Astrocyte (in vitro differentiated cells and primary cell): ENCODE measurements at places on chromosomes 7 and 10. TPM values are rescaled to one million over a fixed set of nuclear protein-coding genes. Genes with fewer than 3 reads are reported as not detected.

DNA sequence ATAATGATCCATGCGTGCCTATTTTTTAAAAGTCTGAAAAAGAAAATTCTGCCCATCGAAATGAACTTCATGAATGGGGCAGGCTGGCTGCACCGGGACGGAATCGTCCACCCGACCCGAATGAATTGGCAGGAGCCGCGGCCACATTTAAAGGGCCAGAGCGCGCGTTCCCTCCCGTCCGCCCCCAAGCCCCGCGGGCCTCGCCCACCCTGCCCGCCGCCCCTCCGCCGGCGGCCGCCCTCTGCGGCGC, 319 bp upstream of the GATA3 start:
- peak; percentile 32 for DNase-seq

GRCh38 chr10:12448729-12449391, 99.5 kb downstream of the CAMK1D start:
- DNase-seq = peak; percentile 97

- no peak for DNase-seq
Observed at GRCh38 chr7:29572558-29572957, 8.9 kb downstream of the PRR15 start.

GRCh38 chr10:36441557-36441956, 683.8 kb upstream of the ANKRD30A start:
- DNase-seq = peak; percentile 35

The ODAD2 gene
- total RNA-seq = 0.48 and 0.96 TPM in 2 replicates

- no peak for DNase-seq
Observed at GRCh38 chr7:10821156-10821555, 152.5 kb upstream of the PHF14 start.

DNA sequence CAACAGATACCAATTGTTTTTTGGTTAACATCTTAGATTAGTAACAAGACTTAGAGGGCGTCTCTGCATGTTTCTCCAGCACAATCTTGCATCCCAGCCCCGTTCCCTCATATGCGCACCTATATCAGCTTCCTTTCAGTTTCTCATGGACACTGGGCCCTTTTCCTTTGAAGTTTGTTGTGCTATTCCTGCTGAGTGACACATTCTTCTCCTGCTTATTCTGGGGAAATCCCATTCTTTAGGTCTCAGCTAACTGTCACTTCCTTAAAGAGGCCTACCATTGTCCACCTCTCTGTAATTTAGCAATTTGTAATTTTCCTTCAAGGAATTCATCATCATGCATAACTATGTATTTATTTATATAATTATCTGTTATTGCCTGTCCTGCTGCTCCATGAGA, 110.3 kb upstream of the STEAP1B start:
- DNase-seq = no peak

DNA sequence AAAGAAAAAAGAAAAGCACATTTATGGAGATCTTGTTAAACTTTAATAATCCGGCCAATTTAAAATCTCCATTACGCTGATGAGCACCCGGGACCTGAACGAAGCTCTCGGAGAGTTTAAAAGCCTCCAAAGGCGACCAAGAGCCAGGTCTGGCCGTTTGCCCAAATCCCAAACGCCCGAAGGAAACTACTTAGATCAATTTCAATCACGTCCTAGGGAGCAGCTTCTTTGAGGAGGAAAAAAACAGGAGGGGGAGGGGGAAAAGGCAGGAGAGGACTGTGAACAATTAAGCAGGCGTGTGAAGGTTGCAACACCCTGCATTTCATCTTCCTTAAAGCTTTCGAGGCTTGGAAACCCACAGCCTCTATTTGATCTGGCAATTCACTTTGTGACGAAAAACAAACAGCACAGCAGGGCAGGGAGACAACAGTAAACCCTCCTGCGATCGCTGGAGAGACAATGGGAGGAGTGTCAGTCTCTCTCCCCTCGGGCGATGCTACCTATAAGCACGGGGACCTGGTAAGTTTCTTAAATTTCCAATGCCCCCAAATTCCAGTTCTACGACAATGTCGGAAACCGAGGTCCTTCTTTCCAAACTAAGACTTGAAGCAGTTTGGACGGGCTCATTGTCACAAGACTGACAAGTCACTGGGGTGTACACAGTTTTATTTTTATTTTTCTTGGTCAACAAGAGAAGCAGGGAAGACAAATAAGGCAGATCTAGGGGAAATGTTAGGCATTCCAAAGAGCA, 1.2 kb downstream of the KLF6 start:
- peak; percentile 59 for DNase-seq

GRCh38 chr10:33416209-33416608, 81.7 kb upstream of the NRP1 start:
- no peak for DNase-seq

The SPDYE9 gene
- total RNA-seq = not detected in 2 replicates
